Pancreas (tissue), 10 donors: ENCODE measurements at places on chromosomes 11 and 22. TPM values are rescaled to one million over a fixed set of nuclear protein-coding genes. Genes with fewer than 3 reads are reported as not detected.

DNA sequence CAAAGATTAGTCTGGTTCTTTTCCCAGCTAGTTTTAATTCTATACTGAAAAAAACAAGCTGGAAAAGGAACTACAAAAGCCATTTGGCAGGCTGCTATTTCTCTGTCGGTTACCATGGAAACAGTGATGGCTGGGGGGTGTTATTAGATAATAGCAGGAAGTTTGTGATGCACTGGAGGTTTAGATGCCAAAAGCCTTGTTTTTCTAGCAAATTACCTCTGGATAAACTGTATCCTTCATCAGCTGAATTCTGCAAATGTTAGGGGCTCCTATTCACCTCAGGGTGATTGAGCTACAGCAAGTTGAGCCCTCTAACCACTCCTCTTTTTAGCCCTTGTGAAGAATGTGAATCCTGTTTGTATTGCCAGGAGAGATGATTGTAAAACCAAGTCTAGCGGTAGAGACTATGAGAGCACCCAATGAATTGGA, 25.2 kb downstream of the ALKBH3 start:
- peaks cover 13% of the 10 kb centered on the region for H3K36me3 ChIP-seq
- H3K27me3 ChIP-seq: no peaks in the 10 kb centered on the region
- H3K4me1 ChIP-seq: no peaks in the 10 kb centered on the region
- H3K4me3 ChIP-seq: no peak overlapping the region
- DNase-seq: no peak

DNA sequence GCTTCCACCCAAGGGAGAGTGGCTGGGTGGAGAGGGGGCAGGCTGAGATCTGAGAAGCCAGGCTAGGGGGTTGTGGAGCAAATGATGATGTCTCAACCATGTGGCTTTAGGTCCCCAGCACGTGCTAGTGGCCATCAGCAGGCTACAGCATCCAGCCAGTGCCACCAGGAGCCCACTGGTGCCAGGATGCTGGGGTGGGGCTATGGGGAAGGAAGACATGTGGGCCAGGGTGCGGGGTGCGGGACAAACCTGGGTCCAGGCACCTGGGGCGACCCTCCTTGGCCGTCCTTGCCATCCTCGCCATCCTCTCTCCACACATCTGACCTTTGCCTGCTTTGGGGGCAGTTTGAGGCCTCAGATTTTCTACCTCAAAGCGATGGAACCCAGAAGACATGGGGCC, 104.3 kb downstream of the KCNQ1 start:
- H3K4me3 ChIP-seq: no peak overlapping the region
- H3K4me1 ChIP-seq: no peaks in the 10 kb centered on the region
- no peak overlapping the region for H3K27ac ChIP-seq
- H3K36me3 ChIP-seq: no peaks in the 10 kb centered on the region
- no peaks in the 10 kb centered on the region for H3K27me3 ChIP-seq

SYT7 gene
- 4.3 TPM for total RNA-seq

DNA sequence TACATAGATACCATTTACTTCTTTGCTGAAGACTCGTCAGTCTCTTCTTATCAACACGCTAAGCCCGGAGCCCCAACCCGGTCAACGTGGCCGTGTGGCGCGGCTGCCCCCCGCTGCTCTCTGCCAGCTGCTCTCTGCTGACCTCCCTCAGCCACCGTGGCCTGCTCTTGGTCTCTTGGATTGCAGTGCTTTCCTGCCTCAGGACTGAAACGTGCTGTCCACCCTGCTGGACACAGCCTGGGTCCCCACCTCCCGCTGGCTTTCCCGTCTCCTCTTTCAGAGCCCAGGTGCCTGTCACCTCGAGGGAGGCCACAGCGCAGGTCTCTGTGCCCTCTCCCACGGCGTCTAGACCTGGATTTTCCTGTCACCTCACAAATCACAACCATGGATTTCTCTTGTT, 388.1 kb upstream of the B3GAT1 start:
- no peak overlapping the region for H3K4me3 ChIP-seq
- H3K4me1 ChIP-seq: no peaks in the 10 kb centered on the region
- H3K27ac ChIP-seq: no peak overlapping the region
- DNase-seq: no peak

TENM4 gene
- 2.0 TPM for total RNA-seq

MFNG gene
- total RNA-seq: 10.5 TPM
